ENCODE measurements at places on chromosomes 4 and X.

DNA sequence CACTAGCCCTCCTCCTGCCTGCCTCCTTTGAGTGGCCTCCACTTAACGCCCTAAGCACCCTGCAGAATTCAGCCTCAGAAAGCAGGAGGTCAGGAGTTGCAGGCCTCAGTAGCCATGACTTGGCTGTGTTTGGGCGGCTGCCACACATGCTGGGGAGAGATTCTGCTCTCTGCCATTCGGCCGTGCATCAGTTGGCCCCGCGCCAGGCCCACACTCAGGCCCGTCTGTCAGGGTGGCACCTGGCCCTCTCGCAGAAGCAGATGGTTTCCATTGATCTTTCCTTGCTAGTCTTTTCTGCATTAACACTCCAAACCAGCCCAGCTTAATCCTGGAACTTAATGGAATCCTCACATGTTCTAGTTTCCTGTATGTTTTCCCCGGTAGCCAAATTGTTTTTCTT, 30.7 kb upstream of the ATP6AP2 start:
- DNase-seq = no peak

DNA sequence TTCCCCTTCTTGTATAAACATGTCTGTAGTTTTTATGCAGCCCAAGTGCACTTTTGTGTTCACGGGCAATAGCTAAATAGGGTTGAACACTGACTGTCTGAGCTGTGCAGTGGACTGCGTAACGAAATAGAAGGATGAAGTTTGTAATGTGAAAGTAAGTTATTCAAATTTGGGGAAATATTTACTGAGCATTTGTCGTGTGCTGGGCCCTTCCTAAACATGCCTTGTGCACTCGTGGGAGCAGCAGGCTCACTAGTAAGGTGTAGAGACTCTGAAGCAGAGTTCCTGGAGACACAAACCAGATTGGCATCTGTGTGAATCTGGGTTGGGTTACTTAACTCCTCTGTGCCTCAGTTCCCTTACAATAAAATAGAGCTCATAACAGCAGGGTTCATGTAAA, 51.7 kb upstream of the C1QTNF7 start:
- DNase-seq = no peak

DNA sequence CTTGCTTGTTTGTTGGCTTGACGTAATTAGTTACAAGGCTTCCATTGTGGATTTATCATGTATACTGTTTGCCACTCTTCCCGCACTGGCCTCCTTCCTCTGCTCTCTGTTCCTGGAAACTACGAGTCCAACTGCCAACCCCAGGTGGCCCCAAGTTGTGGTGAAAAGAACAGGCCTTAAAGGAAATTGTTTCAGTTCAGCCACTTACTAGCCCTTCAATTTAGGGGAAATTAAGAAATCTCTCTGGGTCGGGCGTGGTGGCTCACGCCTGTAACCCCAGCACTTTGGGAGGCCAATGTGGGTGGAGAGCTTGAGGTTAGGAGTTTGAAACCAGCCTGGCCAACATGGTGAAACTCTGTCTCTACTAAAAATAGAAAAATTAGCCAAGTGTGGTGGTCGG, 28.0 kb downstream of the RBM47 start:
- no peak for DNase-seq

DNA sequence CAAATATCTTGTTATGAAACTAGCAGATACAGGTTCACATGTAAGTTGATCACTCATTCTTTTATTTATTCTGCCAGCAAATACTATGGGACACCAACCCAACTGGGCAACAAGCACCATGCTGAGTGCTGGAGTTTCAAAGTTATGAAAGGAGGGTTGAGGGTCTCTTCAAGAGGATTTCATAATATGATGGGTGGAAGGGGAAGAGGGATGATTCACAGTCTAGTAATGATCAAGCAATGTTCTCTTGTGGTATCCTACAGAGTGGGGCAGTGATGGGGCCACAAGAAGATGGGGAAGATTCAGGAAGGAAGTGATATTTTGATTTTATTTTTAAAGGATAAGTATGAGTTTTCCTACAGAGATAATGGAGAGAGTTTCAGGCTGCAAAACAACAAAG, 46.2 kb upstream of the TXK start:
- DNase-seq = no peak

DNA sequence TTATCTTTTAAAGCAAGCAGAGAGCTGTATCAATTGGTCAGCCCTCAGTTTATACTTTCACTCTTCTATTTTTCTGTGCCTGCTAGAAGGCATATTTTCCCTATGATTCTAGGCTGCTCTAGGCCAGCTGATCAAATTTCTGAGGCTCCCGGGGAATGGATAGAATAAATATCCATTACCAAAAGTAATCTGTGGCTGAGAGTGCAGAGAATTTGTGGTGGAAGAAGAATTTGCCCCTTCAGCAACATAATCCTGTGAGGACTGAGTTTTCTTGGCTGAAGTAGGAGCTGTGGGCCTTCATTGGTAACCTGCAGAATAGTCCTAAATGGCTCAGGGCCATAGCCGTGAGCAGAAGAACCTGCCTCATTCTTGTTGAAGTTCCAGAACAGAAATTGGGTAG, 314.6 kb upstream of the CASK start:
- DNase-seq = no peak

GRCh38 chr4:174631901-174632758, 109.8 kb upstream of the HPGD start:
- DNase-seq = no peak

- DNase-seq = no peak
Measured at GRCh38 chr4:59987289-59987688, 1212.8 kb upstream of the ADGRL3 start.

DNA sequence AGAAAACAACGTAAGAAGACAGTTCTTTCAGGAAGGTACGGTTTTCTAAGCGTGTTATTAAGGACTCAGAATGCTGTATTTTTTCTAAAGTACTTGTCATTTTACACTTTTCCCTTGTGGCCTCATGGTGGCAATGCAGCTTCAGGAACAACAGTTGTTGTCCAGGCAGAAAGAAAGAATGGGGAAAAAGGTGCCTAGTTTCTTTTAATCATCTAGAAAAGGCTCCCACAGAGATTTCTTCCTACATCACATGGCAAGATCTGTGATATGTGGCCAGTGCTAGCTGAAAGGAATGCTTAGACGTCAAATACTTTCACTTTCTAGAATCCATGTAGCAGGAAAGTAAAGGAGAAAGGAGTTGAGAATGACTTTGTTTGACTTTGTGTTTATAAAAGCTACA, 49.0 kb upstream of the TRAM1L1 start:
- DNase-seq = no peak

GRCh38 chr4:104500442-104500841, 5.7 kb upstream of the CXXC4 start:
- DNase-seq = no peak

DNA sequence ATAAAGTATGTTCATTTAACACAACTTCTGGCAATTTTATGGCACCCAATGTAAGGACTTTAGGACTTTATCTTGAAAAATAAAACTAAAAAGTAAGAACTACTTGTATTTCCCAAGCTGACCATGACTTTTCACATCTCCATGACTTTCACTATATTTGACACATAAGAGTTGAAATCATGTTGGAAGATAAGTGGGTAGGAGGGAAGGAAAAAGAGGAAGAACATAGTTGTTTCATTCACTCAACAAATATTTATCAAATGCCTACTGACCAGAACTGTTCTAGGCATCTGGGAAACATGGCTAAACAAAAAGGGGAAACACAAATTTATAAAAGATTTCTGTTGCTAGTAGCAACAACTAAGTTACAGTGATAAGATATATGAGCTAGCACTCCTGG, 16.0 kb downstream of the SCLT1 start:
- no peak for DNase-seq

- DNase-seq = no peak
Measured at GRCh38 chrX:31819455-31819854, 747.6 kb upstream of the FTHL17 start.

DNA sequence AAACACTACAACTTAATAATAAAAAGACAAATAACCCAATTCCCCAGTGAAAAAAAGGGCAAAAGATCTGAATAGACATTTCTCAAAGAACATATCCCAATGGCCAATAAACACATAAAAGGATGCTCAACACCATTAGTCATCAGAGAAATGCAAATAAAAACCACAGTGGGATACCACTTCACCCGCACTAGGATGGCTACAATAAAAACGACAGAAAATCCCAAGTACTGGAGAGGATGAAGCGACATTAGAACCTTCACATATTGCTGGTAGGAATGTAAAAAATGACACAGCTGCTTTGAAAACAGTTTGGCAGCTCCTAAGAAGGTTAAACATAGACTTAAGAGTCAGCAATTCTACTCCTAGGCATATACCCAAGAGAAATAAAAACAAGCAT, 140.6 kb upstream of the ARX start:
- DNase-seq = no peak

DNA sequence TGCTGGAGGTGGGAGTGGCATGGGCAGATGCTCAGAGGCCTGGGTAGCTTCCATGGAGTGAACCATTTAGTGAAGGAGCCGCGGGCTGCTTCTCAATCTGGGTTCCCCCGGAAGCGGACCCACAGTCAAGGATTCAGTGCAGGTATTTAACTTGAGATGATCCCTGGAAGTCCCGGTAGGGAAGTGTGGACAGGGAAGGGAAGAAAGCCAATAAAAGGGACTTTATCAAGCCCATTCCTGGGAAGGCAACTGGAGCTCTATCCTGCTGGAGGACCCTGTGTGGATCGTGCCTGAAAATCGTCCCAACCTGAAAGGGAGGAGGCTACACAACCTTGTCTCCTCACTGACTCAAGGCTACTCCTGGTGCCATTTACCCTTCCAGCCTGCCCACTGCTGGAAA, 76.9 kb downstream of the DHX15 start:
- no peak for DNase-seq

DNA sequence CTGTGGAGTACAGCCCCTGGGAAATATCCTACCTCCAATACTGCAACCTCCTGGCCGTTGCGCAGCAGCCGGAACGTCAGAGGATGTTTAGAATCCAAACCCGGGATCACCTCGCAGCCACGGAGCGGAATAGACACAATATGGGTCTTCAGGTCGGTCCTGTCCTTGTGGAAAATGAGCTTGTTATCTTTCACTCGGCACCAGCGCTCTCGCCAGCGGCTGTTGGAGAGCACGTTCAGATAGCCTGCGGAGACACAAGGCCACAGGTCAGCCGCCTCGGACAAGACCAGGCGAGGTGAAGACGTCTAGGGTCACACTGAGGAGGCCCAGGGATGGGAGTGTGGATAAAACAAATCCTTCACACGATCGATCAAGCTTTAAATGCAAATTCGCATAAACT, 139.3 kb downstream of the AFAP1 start:
- no peak for DNase-seq

DNA sequence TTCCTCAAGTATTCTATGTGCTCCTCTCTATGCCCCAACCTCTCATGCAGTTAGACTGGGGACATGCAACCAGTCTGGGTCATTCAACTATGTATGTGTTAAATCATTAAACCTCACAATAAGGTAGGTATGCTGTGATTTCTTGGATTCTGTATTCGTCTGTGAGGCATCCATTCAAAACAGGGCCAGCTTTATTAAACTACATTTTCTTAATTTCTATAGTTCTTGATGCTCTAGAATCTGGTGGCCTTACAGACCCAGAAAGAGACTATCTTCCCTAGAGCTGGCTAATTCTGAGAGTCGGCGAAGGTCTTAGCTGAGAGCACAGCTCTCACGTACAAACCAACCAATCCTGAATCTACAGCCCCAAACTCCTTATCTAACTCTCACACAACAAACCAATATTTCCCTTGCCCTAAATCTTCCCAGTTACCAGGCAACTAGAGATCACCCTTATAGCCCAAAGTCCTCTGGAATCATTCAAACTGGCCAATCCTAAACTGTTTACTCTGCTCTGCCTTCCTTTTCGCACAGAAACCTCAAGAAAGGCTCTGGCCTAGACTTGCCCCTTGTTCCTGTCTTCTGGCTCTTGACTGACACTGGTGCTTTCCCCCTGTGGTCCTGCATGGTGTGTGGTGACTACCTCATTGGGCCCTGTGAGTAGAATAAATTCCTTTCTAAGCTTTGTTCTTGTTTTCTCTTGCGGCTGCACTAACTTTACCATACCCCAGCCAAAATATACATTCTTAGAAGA, 203.5 kb upstream of the TET2 start:
- DNase-seq = no peak

DNA sequence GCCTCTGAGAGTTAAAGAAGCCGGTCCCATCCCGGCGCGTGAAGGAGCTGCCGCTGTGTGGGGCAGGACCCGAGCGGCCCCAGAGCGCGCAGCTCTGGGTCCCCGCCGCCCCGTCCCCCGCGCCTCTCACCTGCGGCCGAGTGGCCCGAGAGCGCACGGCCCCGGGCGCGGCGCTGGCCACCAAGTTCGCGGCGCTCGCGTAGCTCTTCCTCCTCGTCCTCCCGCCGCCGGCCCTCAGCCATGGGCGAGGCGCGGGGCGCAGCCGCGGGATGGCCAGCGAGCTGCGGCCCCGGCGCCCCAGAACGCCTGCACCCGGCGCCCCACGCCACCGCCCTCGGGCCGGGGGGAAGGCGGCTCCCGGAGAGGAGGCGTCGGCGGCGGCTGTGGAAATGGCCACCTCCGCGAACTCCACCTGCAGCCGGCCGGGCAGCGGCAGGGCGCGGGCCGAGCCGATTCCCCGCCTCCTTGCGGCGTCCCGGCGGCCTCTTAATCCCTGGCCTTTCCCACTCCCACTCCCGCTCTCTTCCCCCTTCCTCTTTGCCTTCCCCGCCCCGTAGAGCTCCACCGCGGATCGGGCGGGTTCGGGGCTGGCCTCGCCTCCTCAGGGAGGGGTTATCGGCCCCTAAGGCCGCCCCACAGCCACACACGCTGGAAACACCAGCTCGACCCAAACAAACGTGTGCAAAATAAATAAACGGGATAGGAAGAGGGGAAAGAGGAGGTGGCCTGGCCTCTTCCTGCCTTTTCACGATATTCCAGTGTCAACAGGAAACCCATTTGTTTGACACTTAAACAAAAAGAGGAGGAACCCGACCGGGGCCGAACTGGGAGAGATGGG, at the start of gene SH3D19:
TSS of gene SH3D19 (minus strand) at position 495 of the 838 bp plus-strand sequence. CDS start at position 242, 253 bp downstream.
- DNase-seq = no peak

GRCh38 chr4:186942758-186943377, 219.2 kb upstream of the FAT1 start:
- DNase-seq = no peak

DNA sequence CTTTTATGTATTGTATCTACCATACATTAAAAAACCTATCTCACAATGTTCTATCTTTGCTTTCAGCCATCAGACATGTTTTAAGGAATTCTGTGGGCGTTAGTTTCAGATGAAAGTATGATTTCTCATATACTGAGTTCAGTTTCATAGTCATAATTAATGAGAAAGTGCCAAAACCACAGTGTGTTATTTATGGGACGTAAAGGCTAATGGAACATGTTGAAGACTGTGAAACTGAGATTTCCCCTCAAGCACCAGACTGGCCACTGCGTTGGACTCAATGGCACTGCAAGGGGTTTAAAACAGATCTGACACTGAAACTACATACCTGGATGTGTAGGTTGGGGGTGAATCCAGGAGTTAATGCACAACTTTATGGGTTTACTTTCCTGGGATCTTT, 32.0 kb downstream of the F8 start:
- no peak for DNase-seq

GRCh38 chr4:102733084-102733483, 27.7 kb downstream of the MANBA start:
- DNase-seq = no peak

GRCh38 chr4:67674098-67674497, 26.9 kb downstream of the UBA6 start:
- DNase-seq = no peak

- no peak for DNase-seq
Measured at GRCh38 chrX:105999294-105999693, 39.2 kb downstream of the SERPINA7 start.

- DNase-seq = no peak
Measured at GRCh38 chr4:76977113-76977512, 27.6 kb downstream of the SEPTIN11 start.

Data from stimulated activated CD4-positive, alpha-beta T cell treated with anti-CD3 and anti-CD28 coated beads, Interleukin-2, amount 100 ng/mL, for 48 hours (primary cell).